ENCODE measurements at places on chromosomes 7 and 10.

DNA sequence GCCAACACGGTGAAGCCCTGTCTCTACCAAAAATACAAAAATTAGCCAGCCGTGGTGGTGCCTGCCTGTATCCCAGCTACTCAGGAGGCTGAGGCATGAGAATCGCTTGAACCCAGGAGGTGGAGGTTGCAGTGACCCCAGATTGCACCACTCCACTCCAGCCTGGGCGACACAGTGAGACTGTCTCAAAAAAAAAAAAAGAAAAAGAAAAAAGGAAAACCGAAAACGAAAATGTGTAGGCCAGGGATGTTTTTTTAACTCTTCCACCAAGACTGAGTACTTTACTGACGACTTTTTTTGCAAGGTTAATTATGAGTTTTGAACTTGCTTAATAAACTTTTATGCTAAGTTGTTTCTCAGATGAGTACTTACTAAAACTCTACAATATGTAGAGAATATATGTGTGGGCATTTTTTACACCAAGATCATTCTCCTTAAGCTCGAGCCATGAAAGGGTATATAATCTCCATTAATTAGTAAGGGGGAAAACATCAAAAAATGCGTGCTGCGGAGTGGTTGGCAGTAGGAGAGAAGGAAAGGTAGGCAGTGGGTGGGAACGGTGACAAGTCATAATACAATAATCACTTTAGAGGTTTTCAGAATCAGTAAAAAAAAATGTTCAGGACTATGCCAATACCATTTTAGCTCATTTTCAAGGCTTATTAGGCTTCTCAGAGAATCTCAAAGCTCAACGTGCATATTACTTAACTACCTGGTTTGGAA is 8.6 kb upstream of the ADRB1 start:
- DNase-seq = no peak

DNA sequence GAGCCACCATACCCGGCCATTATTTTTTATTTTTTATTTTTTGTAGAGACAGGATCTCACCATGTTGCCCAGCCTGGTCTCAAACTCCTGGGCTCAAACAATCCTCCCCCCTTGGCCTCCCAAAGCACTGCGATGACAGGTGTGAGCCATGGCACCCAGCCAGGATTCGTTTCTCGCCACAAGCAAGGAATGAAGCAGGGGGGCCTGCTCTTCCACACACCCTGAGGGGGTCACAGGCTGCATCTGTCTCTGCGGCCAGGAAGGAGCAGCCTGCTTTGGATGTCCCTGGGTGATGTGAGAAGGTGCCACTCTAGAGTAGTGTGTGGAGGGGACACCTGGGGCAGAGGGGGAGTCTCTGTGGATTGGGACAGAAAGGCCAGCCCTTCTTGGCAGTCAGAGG is 61.3 kb upstream of the TNRC18 start:
- DNase-seq = no peak

GRCh38 chr10:33674986-33675599 is 340.6 kb upstream of the NRP1 start:
- DNase-seq = no peak

DNA sequence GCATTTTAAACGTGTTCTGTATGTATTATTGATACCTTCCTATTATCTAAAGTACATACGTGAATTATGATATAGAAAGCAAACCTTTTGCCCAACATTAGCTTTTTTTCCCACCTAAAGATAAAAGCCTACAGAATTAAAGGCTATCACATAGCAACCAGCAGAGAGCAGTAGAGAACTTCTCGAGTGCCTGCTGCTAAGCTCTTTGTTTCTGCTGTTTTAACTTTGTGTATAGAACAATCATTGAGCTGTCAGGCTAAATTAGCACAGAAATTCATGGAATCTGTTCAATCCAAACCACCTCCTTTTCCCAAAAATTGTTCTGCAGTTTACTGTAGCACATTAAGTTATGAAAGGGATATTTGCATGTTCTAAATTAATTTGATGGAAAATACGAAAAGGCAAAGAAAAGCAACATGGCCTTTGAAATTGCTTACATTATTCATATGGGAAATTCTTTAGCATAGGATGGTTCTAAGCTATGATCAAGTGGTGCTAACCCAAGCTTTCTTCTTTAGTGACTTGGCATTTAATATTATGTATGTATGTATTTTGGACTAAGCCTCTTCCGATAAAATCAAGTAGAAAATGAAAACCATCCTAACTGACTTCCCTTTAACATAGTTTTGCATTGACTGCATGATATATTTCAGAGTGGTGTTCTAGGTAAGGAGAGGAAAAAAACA is 1288.5 kb downstream of the GATA3 start:
- no peak for DNase-seq

- no peak for DNase-seq
These were observed 95.8 kb downstream of the CHST15 start for GRCh38 chr10:123997486-123998196.

GRCh38 chr10:130022511-130023299 is 58.6 kb upstream of the EBF3 start:
- no peak for DNase-seq

- peak; percentile 41 for DNase-seq
These were observed 4.0 kb upstream of the CREB5 start for GRCh38 chr7:28408105-28408959.

GRCh38 chr7:35780070-35780469 is 20.8 kb upstream of the SEPTIN7 start:
- no peak for DNase-seq
